CD4-positive, alpha-beta T cell (primary cell): ENCODE measurements at places on chromosomes 3 and 15. TPM values are rescaled to one million over a fixed set of nuclear protein-coding genes. Genes with fewer than 3 reads are reported as not detected.

TM6SF1 gene
- not detected for total RNA-seq

TRH gene
- total RNA-seq: not detected

KCNAB1 gene
- total RNA-seq: not detected

SOX2 gene
- not detected for total RNA-seq

ARHGEF26 gene
- total RNA-seq: not detected

PLA2G4D gene
- total RNA-seq: not detected

CELF6 gene
- 2.4 TPM for total RNA-seq

STX19 gene
- total RNA-seq: not detected

DPPA2 gene
- not detected for total RNA-seq

TM4SF1 gene
- total RNA-seq: not detected

DNA sequence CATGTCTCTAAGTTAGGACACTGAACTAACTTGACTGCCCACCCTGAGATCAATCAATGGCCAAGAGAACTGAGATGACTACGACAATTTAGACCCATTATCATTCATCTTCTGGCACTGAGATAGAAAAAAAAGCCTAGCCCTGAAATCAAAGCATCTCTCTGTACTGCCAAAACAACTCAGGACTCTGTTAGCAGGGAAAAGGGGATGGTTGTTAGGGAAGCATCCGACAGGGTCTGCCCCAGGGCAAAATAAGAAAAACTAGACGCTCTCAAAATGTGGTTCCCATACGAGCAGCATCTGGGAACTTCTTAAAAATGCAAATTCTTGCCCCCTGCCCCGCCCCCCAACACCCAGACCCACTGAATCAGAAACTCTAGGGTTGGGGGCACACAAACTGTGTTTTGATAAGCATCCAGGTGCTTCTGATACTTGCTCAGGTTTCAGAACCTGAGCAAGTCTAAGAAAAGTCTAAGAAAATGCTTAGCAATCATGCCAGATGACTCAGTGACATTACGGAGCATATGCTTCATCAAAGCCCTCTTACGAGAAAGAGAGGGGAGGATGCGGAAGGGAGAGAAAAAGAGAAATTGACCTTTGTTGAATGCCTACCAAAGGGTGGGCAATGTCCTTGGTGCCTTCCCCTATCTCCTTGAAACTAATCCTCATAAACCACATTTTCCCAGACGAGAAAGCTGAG lies 172.8 kb upstream of the HES1 start:
- no peaks in the 10 kb centered on the region for H3K36me3 ChIP-seq
- no peaks in the 10 kb centered on the region for H3K4me1 ChIP-seq
- H3K27me3 ChIP-seq: peaks cover 34% of the 10 kb centered on the region
- H3K27ac ChIP-seq: no peak overlapping the region

DNA sequence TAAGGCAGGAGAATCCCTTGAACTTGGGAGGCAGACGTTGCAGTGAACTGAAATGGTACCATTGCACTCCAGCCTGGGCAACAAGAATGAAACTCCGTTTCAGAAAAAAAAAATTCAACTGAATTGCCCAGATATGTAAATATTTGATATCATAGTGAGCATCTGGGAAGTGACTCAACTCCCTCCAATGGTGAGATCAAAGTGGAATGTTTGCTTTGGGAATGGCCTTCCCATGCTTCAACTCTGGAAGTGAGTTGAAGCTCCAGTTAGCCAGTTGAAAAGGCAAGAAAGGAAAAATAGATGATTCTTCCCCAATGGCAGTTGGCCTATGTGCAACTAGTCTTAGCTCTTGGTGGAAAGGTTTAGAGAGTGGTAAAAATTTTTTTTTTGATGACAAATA lies 131.6 kb upstream of the CMC1 start:
- DNase-seq: no peak
- H3K4me1 ChIP-seq: no peaks in the 10 kb centered on the region
- no peak overlapping the region for H3K4me3 ChIP-seq

- H3K27me3 ChIP-seq: no peaks in the 10 kb centered on the region
- DNase-seq: no peak
Measured at GRCh38 chr15:36415643-36416042, 163.8 kb upstream of the CDIN1 start.

DNA sequence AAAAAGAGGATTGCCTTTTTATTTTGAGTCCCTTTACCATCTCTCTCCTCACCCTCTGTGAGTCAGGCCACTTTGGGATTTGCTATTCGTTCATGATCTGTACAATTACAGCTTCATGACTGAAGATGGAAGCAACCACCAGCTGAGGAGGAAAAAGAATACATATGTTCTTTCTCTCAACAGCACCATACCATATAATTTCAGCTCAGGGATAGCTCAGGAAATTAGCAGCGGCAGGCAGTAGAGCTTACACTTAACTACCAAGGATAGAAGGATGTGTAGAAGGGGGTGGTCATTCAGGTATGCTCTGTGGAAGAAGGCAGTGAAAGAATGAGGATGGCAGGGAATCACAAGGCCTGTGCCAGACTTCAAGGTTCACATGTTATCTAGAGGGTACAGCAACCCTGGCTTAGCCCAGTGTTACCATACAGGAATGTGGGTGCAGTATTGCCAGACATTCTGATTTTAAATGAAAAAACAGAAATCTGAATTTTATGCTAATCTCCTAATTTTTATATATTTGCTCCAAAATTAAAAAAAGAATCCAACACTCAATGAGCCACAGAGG lies 17.9 kb downstream of the PLS1 start:
- H3K4me1 ChIP-seq: no peaks in the 10 kb centered on the region
- no peak for DNase-seq
- no peaks in the 10 kb centered on the region for H3K36me3 ChIP-seq

DNA sequence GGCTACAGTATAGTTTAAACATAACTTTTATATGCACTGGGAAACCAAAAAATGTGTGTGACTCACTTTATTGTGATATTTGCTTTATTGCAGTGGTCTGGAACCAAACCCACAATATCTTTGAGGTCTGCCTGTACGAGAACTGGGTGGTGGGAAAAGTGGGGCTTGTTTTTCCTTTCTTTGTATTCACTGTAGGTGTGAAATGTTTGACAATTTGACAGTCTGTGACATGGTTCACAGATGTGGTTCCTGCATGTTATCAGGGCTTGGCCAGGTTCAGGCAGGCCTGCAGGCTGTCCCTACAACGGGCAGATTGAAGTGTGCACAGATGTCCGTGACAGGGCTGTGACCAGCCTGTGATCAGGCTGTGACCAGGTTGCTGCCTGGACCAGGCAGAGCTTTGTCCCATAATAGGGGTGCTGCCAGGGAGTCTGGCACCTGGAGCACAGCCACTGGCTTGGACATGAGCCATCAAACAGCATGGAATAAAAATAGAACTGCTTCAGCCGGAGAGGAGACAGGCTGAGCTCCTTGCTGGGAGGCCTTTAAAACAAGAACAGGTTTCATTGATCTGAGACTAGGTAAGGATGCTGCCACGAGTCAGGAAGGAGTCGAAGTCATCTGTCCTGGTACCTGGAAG lies 61.0 kb downstream of the KLF13 start:
- H3K4me3 ChIP-seq: no peak overlapping the region
- peaks cover under 1% of the 10 kb centered on the region for H3K36me3 ChIP-seq
- H3K27me3 ChIP-seq: no peaks in the 10 kb centered on the region
- DNase-seq: peak; percentile 71
- H3K27ac ChIP-seq: peak overlapping the region; percentile 53

- H3K36me3 ChIP-seq: peaks cover 25% of the 10 kb centered on the region
- H3K27me3 ChIP-seq: no peaks in the 10 kb centered on the region
- no peaks in the 10 kb centered on the region for H3K4me1 ChIP-seq
- no peak overlapping the region for H3K4me3 ChIP-seq
- DNase-seq: no peak
- H3K27ac ChIP-seq: no peak overlapping the region
Measured at GRCh38 chr3:45535665-45536064, 58.9 kb upstream of the LIMD1 start.

DNA sequence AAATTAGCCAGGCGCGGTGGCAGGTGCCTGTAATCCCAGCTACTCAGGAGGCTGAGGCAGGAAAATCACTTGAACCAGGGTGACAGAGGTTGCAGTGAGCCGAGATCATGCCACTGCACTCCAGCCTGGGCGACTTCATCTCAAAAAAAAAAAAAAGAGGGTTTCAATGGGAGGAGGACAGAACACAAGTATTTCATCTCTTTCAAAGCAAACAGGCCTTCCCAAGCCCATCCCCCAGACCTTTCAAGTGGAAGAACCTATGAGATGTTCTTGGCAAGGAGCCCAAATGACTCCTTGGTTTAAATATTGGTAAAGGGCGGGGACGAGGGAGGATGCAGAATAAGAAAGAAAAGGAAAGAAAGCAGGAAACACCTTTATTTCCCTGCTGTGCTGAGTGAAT lies 62.2 kb upstream of the MCF2L2 start:
- H3K4me3 ChIP-seq: no peak overlapping the region
- DNase-seq: peak; percentile 48
- no peak overlapping the region for H3K27ac ChIP-seq
- H3K36me3 ChIP-seq: peaks cover 56% of the 10 kb centered on the region
- H3K27me3 ChIP-seq: no peaks in the 10 kb centered on the region

- H3K27me3 ChIP-seq: no peaks in the 10 kb centered on the region
- no peaks in the 10 kb centered on the region for H3K36me3 ChIP-seq
- H3K4me3 ChIP-seq: no peak overlapping the region
- no peaks in the 10 kb centered on the region for H3K4me1 ChIP-seq
Measured at GRCh38 chr3:59412516-59412915, 362.7 kb upstream of the CFAP20DC start.

GRCh38 chr3:164723396-164723795 lies 354.9 kb downstream of the SI start:
- no peaks in the 10 kb centered on the region for H3K4me1 ChIP-seq
- no peak for DNase-seq
- H3K4me3 ChIP-seq: no peak overlapping the region
- no peaks in the 10 kb centered on the region for H3K27me3 ChIP-seq
- no peaks in the 10 kb centered on the region for H3K36me3 ChIP-seq

GRCh38 chr15:37084602-37085001 lies 15.7 kb downstream of the MEIS2 start:
- peaks cover 6% of the 10 kb centered on the region for H3K27me3 ChIP-seq
- no peaks in the 10 kb centered on the region for H3K36me3 ChIP-seq
- no peak for DNase-seq
- no peaks in the 10 kb centered on the region for H3K4me1 ChIP-seq
- H3K4me3 ChIP-seq: no peak overlapping the region

DNA sequence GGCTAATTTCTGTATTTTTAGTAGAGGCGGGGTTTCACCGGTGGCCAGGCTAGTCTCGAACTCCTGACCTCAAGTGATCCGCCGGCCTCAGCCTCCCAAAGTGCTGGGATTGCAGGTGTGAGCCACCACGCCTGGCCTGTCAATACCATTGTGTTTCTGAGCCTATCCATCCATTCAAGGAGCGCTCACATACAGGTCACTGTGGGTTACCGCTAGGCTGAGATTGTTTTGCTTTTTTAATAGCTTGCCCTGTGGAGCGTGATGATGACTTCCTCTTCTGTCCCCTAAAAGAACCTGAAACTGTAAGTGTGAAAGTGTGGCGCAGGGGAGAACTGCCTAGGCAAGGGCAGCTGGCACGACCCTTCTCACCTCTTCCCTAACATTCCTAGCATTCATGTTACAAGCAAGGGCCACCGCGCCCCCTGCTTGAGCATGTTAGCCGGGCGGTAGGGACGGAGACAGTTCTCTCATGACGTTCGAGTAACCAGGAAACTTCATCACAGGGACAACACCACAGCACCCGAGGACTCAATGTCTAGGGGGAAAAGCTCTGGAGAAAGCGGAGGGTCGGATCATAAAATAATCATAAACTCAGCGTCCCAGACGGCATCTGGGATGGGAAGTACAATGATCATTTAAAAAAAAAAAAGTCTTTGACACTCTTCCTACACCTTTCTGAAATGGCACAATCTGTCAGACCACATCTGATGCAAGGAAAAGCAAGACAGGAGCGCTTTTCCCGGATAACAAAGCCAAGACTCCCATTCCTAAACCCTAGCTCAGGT lies 790 bp downstream of the LAMP3 start:
- H3K4me3 ChIP-seq: peak overlapping the region; percentile 77
- peak; percentile 32 for DNase-seq
- peaks cover 15% of the 10 kb centered on the region for H3K4me1 ChIP-seq
- no peaks in the 10 kb centered on the region for H3K36me3 ChIP-seq
- no peak overlapping the region for H3K27ac ChIP-seq

DNA sequence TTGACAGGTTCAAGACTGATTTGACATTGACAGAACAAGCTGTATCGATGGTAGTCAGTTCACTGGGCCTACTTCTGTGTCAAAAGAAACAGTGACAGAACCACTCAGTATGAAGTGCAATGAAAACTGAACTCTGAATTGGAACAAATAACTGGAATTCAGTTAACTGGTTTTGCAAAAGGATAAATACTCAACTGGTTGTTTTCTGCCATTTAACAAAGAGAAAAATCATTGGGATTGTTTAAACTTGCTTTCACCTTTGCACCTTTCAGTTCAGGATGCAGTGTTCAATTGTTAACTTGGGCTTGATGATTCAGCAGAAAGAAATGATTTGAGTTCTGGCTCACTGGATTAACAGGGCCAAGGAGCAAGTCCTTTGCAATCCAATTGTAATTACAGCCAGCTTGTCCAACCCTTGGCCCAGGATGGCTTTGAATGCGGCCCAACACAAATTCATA lies 4.9 kb downstream of the BTD start:
- H3K4me1 ChIP-seq: peaks cover 7% of the 10 kb centered on the region
- no peak for DNase-seq
- H3K36me3 ChIP-seq: peaks cover 3% of the 10 kb centered on the region
- no peak overlapping the region for H3K4me3 ChIP-seq
- no peak overlapping the region for H3K27ac ChIP-seq
- H3K27me3 ChIP-seq: no peaks in the 10 kb centered on the region

DNA sequence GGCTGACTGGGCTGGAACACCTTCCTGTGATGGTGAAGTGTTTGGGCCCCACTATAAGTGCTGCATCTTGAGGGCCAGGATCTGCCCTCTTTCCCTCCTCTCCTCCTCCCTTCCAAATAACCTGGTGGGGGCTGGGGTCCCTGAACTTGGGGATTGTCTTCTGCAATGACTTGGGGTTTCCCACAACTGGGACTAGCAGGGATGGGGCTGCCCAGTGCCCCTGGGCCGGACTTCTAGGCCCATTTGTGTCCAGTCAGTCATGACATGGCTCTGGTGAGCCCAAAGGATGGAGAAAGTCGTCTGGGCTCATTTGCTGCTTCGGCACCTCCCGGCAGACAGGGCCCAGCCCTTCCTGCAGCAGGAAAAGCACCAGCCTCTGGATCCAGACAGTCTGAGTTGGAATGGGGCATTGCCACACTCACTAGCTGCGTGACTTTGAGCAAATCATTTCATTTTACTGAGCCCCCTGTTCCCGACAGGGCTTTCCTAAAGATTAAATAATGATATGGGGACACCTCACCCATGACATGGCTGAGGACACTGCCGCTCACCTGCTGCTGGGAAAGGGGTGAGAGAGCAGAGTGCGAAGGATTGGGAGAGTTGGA lies 113.2 kb downstream of the DNAJB8 start:
- DNase-seq: no peak
- peaks cover 14% of the 10 kb centered on the region for H3K36me3 ChIP-seq
- no peak overlapping the region for H3K4me3 ChIP-seq
- no peaks in the 10 kb centered on the region for H3K27me3 ChIP-seq

- no peaks in the 10 kb centered on the region for H3K36me3 ChIP-seq
- H3K4me1 ChIP-seq: peaks cover 15% of the 10 kb centered on the region
- no peak overlapping the region for H3K4me3 ChIP-seq
- H3K27ac ChIP-seq: no peak overlapping the region
- H3K27me3 ChIP-seq: peaks cover 44% of the 10 kb centered on the region
Measured at GRCh38 chr3:13281507-13282357, 138.4 kb downstream of the NUP210 start.
